Ovary (tissue), 10 donors: ENCODE measurements at places on chromosomes 12 and 14.

DNA sequence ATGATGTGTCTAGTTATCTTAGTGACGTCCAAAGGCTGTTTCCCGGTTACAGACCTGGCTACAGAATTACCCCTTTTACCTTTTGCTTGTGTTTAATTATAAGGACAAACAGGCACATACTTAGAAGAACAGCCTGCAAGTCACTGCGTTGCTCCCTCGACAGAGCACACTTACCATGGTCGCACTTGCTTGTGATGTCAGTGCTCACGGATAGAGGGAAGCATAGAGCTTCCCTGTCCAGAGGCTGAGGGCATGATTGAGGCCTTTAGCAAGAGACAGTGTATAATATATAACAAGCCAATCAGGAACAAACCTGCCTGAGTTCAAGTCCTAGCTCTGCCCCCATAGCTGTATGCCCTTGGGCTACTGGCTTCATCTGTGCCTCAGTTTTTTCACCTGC lies 73.2 kb upstream of the SCN8A start:
- no peak for DNase-seq

DNA sequence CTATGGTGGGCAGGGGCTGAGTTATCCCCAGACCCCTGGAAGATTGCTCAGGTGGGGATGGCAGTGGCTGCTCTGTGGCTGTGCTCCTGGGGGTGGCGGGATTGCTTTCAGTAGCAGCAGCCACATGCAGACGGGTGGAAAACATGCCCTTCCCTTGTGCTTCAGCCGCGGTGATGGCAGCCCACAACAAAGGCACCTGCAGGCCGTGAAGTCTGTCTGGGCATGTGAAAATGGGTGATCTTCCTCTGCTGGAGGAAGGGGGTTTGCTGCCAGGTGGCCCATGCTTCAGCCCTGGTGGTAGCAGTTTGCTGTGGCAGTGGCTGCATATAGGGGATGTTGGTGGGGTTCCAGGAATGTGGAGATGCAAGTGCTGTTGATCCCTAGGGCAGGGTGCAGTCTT lies 326.2 kb upstream of the RGS6 start:
- no peak for DNase-seq

GRCh38 chr14:92692822-92693226 lies 55.6 kb downstream of the LGMN start:
- no peak for DNase-seq

- DNase-seq = no peak
These were observed 86.3 kb downstream of the SLC15A4 start for GRCh38 chr12:128737292-128737966.

- no peak for DNase-seq
These were observed 520.7 kb downstream of the NRXN3 start for GRCh38 chr14:78690836-78691235.

GRCh38 chr12:105819549-105819948 lies 319.2 kb downstream of the NUAK1 start:
- DNase-seq = no peak

DNA sequence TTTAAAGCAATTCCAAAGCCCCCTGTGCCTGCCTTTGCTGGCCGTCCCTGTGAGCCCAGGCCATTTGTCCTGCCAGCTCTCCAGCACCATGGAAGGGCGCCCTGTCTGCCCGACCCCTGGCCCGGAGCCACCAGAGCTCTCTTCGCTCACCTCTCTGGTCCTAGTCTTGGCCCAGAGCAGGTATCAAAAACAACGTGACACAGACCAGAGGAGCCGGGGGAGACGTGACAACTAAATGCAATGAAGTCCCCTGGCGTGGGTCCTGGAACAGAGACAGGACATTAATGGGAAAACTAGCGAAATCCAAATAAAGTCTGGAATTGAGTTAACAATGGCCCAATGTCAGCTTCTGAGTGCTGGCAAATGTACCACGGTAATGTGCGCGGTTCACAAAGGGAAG lies 83.2 kb upstream of the DIO3 start:
- peak; percentile 46 for DNase-seq

GRCh38 chr14:89889626-89890025 lies 64.9 kb downstream of the EFCAB11 start:
- DNase-seq = no peak

DNA sequence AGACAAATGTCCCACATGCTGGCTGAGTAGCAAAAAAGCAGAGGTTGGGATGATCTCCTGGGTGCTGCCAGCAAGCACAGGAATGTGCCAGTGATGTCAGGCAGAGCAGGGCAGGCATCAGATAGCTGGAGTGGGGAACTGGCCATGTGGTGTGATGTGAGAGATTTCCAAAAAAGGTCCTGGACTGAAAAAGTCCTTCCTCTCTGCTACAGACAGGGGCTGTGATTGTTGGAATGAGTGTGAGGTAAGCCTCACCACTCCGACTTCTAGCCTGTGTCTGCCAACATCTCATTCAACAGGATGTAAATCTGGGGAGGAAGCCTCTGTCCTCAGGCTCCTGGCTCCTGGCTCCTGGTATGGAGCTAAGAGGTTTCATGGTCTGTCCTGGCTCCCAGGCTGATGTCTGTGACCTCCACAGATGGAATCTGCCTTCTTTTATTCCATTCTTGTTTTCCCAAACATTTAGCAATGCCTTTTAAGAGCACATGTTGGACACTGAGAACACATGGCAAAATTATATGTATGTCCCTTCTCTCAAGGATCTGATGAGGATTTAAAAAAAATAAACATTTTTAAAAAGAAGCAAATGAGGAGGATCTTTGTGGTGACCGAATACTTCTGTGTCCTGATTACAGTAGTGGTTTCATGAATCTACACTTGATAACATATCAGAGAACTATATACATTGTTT lies 50.1 kb upstream of the STK38L start:
- no peak for DNase-seq

GRCh38 chr14:73422515-73422914 lies 35.8 kb downstream of the NUMB start:
- DNase-seq = no peak

GRCh38 chr12:1688086-1688710 lies 2.7 kb upstream of the ADIPOR2 start:
- DNase-seq = no peak

DNA sequence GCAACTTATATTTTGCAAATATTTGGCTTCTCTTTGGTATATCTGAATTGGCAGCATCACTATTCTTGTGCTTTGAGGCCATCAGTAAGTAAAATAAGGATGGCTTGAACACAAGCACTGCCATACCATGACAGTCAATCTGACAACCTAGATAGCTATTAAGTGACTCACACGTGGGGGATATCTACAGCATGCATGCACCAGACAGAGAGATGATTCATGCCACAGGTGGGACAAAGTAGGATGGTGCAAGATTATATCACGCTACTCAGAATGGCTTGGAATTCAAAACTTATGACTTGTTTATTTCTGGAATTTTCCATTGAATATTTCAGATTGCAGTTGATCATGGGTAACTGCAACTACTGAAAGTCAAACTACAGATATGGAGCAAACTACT lies 675.6 kb upstream of the MDGA2 start:
- DNase-seq = no peak

DNA sequence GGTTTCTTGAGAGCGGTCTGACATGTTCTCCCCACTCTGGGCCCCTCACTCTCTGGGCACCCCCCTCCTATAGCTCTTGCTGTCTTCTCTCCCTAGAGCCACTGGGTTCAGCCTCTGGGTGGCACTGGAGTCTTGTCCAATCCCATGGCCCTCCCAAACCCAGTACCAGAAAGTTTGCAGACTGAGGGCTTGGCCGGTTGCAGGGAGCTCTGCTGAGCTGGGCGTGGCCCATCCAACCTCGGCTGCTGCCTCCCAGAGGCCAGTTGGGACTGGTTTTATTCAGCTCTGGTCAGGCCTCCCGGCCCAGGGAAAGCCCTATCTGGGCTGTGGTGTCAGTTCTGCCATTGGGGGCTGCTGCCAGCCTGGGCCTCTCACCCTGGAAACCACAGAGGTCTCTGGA lies 37.9 kb downstream of the ISCA2 start:
- no peak for DNase-seq

- DNase-seq = peak; percentile 74
These were observed 26.8 kb downstream of the APOBEC1 start for GRCh38 chr12:7638760-7639555.

DNA sequence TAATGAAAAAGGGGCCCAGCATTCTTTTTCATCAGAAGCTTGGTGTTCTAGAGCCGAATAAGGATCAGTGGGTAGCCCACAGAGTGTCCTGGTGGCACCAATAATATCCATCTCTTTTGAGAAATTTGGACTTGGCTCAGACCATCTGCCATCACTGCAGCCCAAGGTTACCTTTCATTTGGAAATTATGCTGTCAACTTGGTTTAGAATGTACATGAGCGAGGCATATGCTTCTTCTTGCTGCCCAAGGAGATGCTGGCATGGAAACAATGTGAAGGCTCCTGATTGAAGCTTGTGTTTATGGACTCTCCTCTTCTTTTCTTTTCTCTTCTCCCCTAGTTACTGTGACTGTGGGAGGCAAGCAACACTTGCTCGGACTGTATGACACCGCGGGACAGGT lies 50.0 kb downstream of the GPHB5 start:
- DNase-seq = no peak

DNA sequence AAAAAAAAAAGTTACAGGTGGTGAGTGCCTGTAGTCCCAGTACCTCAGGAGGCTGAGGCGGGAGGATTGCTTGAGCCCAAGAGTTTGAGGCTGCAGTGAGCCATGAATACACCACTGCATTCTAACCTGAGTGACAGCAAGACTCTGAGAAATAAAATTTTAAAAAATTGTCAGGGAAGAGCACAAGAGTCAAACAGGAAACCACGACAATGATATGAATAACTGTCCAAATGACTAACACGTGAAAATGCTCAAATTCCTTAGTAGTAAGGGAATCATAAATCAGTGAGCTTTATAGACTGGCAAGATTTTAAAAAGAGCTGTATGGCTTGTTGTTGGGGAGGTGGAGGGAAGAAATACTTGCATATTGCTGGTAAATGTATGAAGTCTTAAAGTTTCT lies 12.9 kb upstream of the ASPG start:
- DNase-seq = no peak

DNA sequence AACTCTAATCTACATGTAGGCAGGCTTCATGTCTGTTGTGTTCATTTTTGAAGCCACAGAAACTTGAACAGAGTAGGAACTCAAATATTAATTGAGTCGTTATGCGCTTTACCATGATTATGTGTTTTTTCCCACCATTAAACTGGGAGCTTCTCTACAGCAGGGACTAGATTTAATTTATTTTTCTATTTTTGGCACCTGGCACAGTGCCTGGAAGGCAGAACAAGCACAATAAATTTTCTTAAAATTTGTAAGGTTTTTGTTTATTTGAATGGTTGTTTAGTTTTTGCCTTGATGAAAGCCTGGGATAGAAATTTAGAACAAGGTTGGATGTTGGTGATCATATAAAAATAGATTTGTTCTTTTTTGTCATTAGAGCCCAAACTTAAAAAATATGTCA lies 221.7 kb upstream of the PLEKHG7 start:
- DNase-seq = no peak

DNA sequence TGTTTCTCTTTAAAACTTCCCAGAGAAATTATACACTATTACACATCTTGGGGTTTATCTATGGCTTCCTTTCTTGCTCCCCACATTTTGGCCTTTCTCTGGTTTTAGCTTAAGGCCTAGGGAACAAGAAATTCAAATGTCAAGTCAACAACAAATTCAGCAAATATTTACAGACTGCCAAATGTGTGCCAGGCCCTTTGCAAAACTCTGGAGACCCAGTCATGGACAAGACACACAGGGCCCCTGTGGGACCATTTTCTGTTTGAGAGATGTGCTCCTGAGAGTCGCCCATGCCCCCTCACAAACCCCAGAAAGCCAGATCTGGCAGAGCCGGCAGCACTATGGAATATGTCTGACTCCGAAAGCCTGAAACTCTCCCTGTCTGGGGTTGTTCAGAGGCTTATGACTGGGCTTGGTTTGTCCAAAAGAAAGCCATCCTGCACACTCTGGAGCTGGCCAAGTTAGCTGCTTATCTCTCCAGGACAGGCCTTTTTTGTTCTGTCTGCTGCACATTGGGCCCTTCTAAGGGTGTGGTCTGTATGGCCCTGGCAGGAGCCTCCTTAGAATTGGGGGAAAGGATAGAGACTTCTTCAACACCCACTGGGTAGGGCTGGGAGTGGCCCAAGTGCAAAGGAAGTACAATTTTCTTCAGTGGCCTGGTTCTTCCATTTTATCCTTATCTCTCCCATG lies 1.1 kb upstream of the KRT3 start:
- DNase-seq = no peak

GRCh38 chr12:90829044-90829443 lies 125.9 kb downstream of the CCER1 start:
- no peak for DNase-seq

GRCh38 chr12:31868965-31869364 lies 90.2 kb upstream of the RESF1 start:
- peak; percentile 76 for DNase-seq

- DNase-seq = no peak
These were observed 298.7 kb downstream of the RPL10L start for GRCh38 chr14:46352844-46353243.

DNA sequence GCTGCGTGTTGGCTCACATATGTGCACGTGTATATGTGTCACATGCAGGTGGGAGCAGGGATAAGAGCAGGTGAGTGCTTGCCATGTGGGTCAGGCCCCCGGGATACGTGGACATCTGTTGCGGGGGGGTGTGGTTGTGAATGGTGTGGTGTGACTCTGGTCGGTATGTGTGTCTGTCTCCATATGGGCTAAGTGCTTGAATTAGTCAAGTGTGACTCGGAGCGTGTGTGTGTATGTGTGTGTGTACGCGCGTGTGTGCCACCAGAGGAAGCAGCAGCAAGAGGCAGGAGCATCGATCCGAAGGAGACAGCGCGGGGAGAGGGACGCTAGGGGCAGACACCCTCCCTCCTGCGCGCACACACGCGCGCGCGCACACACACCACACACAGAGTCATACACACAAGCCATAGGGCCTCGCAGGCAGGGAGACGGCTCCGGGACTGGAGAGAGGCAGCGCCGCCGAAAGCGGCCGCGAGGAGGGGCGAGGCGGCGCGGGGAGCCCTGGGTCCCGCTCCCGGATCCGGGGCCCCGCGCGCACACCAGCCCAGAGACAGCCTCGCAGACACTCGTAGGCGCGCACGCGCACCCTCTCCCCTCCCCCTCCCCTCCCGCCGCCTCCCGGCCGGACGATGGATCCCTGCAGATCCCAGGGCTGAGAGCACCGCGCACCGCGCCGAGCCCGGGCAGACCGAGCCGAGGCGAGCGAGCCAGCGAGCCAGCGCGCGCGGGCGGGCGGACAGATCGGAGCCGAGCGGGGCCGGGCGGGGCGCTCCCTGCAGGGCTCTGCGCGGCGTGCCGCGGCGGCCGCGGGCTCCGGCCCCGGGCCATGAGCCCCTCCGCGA lies at the start of gene ASIC1:
Gene ASIC1 (plus strand): TSS at position 597 of the 842 bp plus-strand sequence. CDS start 1,171 bp downstream, outside the sequence.
- DNase-seq = peak; percentile 85

DNA sequence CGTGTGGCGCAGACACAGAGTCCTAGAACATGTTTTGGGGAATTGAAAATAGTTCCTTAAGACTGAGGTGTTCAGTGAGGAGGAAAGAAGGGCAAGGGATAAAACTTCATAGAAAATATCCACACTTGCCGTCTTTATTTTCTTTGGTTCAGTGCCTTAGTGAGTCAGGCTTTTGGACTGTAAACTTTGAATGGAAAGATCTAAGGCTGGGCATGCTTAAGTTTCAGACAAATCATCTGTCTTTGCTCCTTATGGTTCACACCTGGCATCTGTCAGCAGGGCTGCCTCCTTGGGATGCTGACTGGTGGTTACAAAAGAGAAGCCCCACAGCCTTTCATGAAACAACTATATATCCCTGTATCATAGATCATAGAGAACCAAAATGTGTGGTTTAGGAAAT lies 136.3 kb upstream of the PRICKLE1 start:
- DNase-seq = no peak
